ENCODE measurements at places on chromosomes 2 and 18.

- peak; percentile 31 for DNase-seq
These were observed 139.8 kb downstream of the LTBP1 start for GRCh38 chr2:33086400-33087015.

- peak; percentile 37 for DNase-seq
These were observed 70.8 kb downstream of the QPCT start for GRCh38 chr2:37415128-37415820.

DNA sequence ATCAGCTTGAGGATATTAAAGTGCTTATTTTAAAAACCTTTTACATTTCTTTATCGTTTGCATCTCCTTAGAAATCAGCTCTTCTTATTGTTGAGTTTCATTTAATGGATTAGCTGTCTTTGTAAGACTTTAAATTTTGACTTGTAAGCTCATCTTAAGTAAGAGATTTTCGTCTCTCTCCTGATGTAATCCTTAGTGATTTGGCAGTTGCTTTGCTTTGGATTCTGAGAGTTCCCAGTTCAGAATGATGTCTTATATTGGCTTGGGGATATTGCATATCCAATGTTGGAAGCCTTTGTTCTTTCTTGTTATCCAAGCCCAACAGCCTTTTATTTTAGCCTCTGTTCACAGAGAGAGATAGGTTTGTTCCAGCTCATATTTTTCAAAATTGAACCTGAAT is 212.1 kb downstream of the ARL6IP6 start:
- DNase-seq: no peak

GRCh38 chr2:20511130-20511529 is 64.3 kb downstream of the RHOB start:
- DNase-seq: no peak

GRCh38 chr2:191500566-191500883 is 177.4 kb upstream of the NABP1 start:
- no peak for DNase-seq

- no peak for DNase-seq
These were observed 132.8 kb downstream of the THADA start for GRCh38 chr2:43462866-43463641.

Measured in epithelial cell of esophagus (primary cell).